ENCODE measurements at places on chromosomes 3 and 15.

DNA sequence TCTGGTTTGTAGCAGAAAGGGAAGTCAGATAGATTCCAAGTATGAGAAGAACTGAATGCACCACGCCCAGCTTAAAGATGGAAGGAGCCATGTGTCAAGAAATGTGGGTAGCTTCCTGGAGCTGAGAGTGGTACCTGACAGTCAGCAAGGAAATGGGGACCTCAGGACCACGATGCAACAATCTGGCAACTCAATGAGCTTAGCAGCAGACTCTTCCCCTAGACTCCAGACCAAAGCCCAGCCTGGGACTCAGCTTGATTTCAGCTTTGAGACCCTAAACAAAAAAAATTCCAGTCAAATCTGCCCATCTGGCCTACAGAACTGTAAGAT lies 24.4 kb downstream of the MIX23 start:
- no peak for DNase-seq

- no peak for DNase-seq
Measured at GRCh38 chr3:136343873-136344555, 93.9 kb downstream of the PCCB start.

- DNase-seq, result no peak
Measured at GRCh38 chr3:9781551-9781950, 10.7 kb downstream of the TADA3 start.

- DNase-seq, result no peak
Measured at GRCh38 chr3:115918900-115919299, 295.6 kb downstream of the GAP43 start.

DNA sequence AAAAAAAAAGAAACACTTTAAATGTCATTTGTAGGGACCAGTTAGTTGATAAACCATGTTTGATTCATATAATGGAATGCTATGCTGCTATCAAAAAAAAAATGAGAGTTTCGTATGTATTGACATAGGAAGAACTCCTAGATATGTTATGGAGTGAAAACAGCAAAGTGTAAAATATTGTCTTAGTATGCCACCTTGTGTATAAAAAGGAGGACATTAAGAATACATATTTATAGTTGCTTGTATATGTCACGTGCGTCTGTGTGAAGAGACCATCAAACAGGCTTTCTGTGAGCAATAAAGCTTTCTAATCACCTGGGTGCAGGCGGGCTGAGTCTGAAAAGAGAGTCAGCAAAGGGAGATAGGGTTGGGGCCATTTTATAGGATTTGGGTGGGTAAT lies 39.5 kb downstream of the KBTBD8 start:
- DNase-seq, result no peak
